ENCODE measurements at places on chromosomes 7 and 10.

- no peak for DNase-seq
Measured at GRCh38 chr10:19702215-19702614, 114.0 kb upstream of the PLXDC2 start.

- DNase-seq = no peak
Measured at GRCh38 chr10:7130191-7130911, 280.5 kb downstream of the SFMBT2 start.

DNA sequence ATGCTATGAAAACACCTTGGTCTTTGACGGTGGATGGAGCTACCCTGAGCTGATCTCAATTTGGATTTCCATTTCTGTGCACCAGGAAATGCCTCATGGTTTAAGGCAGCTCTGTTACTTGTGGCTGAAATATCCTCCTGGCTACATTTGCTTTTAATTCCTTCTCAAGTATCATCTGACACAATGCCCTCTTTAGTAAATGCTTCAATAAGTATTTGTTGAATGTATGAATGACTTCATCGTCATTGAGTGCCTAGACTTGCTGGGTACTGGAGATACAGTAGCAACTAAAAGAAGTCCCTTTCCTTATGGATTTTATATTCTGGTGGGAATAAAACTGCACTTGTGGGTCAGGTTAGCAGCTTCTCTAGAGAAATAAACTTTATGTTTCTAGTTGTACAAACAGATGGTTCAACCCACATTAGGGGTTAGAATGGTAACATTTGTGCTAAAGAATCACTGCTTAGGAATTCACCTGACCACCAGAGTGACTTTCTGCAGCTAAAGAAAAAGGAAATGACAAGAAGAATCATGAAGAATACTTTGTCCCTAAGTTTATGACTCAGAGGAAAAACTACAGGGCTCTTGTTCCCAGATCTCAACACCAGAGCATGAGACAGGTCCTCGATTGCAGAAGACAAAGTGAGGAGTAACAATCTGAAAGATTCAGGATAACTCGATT lies 21.8 kb upstream of the SMNDC1 start:
- DNase-seq = no peak

GRCh38 chr10:5648494-5649457 lies 17.6 kb downstream of the ASB13 start:
- no peak for DNase-seq

GRCh38 chr10:97013568-97013967 lies 172.2 kb downstream of the SLIT1 start:
- DNase-seq = no peak

GRCh38 chr7:81833401-81833800 lies 63.6 kb upstream of the HGF start:
- DNase-seq = no peak

DNA sequence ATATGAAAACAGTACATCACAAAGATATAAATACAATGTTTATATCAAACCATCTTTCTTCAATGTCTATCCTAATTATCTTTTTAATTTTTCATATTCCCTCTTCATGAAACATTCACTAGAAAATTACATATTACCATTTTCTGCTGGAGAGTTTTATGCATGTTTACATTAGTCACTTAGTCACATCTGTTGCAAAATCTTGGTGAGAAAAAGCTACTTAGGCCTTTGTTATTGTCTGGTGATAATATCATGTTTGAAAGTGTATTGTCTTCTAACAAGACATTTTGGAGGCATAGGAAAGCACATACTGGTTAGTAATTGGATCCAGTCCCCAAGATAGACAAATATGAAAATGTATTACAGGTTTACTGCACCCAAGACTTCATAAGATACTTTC lies 163.6 kb downstream of the GNAI1 start:
- no peak for DNase-seq

DNA sequence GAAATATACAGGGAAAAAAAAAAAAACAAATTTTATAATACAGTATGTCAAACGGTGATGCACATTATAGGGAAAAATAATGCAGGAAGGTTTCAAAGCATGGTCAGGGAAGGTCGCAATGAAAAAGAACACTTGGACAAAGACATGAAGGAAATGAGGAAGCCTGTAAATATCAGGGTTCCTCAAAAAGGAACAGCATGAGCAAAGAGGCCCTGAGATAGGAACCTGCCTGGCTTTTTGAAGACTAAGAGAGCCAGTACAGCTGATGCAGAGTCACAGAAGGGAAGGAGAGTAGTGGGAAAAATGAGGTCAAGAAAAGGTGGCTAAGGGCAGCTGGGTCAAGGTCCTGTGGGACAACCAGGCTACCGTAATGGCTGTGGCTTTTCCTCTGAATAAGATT lies 1.9 kb downstream of the VPS41 start:
- no peak for DNase-seq

GRCh38 chr10:72173619-72174296 lies 42.1 kb upstream of the ANAPC16 start:
- DNase-seq = no peak

DNA sequence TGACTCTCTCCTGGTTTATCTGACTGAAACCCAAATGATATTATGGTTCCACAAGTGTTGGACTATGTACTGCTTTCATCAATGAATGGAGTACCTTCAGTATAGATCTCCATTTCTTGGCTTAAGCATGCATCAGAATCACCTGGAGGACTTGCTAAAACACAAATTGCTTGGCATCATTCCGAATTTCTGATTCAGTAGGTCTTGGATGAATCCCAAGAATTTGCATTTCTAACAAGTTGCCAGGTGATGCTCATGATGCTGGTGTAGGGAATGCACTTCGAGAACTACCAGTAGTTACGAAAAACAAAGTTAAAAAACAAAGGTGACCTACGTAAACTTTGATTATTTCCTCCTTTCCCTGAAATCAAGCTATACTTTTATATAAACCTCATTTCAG lies 119.0 kb upstream of the FEZF1 start:
- DNase-seq = no peak

DNA sequence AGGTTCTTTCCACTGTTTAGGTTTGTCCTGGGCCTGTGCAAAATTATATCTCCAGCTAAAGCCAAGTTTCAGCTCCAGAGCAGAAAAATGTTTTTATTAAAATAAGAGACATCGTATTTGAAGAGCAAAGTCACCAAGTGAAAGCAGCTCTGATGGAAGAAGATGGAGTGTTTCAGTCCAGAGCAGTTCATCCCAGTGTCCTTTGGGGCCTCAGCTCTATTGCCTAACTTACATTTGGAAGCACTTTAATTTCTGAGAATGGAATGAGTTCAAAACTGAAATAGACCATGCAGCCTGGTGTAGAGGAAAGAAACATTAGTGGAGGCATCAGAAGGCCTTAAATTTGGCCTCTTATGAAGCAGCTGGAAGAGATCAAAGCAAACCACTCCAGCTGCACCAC lies 545.2 kb downstream of the SORCS1 start:
- DNase-seq = no peak

DNA sequence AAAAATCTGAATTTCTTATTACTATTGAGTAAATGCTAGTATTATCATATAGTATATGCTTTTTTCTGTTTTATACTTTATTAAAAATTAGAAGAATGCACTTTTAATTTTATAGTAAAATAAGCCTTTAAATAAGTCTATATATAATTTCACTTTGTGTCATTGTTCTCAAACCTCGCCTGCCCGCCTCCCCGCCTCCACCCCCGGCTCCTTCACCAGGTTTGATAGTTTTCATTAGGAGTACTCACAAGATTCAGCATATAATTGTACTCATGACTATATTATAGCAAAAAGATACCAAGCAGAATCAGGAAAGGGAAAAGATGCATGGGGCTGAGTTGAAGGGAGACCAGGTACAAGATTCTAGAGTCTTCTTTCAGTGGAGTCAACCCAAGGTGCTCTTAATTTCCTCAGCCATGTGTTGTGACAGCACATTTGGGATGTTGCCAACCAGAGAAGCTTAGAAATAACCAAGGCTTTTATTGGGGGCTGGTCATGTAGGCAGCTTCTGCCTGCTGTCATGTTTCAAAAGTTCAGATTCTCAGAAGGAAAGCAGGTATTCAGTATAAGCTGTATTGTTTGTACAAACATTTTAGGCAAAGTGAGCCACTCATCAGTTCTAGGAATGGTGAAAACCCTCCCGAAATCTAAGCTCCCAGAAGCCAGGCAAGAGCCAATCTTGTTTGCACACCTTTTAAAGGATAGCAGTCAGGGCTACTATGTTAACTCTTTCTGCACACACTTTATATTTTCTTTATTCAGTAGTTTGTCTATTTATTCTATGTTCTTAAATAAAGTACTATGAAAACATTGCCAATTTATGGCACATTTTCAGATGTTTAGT lies 12.3 kb downstream of the NHLRC2 start:
- no peak for DNase-seq

- DNase-seq = no peak
Measured at GRCh38 chr10:97771055-97771891, 526 bp downstream of the SFRP5 start.

DNA sequence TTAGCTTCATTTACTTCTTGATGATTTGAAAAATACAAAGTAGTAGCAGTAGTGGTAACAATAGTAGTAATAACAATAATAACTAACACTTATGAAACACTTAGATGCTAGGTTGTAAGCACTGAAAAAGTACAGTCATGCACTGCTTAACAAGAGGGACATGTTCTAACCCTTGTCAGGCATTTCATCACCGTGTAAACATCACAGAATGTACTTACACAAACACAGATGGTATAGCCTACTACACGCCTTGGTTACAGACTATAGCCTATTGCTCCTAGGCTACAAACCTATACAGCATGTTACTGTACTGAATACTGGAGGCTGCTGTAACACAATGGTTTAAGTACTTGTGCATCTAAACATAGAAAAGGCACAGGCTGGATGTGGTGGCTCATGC lies 60.6 kb downstream of the PUS7 start:
- DNase-seq = no peak

DNA sequence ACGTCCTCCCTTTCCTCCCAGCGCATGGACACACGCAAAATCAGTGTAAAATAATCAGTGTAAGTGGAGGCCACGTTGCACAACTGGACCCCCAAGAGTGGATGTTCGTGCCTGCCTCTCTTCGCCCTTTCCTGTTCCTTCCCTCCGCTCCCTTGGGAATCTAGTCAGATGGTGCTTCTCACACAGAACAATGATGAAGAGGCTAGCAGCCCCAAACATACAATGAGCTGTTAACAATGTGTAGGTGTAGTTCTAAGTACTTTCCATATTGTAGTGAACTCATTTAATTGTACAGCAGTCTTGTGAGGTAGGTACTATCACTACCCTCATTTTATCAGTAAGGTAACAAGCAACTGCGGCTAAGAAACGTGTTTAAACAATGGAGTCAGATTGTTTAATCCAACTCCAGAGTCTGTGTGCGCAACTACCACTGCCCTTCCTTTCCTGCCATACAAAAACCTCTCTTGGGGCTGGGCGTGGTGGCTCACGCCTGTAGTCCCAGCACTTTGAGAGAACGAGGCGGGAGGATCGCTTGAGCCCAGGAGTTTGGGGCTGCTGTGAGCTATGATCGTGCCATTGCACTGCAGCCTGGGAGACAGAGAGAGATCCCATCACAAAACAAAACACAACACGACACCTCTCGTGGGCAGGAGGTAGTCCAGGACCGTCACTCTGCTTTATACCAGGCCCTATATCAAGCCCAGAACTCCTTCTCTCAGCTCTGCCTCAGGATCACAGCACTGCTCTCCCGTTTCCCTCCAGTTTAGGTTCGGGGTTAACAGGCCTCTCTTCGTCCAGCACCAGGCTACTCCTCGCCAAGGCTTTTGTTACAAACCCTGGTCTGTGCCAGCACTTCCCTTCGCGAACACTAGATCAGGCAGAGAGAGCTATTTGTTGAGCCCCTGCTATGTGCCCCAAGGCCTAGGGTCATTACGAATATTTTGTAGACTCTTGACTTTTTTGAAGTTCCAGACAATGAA lies 1.1 kb downstream of the FKBP9 start:
- DNase-seq = no peak

DNA sequence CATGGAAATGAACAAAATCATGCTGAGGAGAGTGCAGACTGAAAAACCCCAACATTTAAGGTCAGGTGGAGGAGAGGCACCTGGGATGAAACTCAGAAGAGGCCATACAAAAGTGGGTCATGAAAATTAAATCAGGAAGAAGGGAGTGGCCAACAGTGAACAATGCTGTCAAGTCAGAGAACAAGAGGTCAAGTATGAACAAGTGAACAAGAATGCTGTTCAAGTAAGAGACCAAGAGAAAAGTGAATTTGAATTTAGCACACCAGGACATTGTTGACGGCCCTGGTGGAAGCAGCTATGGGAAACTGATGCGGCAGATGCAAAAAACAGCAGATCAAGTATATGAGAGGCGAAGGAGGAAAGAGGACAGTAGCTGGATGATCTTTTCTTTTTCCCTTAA lies 7.9 kb downstream of the CEP41 start:
- no peak for DNase-seq

DNA sequence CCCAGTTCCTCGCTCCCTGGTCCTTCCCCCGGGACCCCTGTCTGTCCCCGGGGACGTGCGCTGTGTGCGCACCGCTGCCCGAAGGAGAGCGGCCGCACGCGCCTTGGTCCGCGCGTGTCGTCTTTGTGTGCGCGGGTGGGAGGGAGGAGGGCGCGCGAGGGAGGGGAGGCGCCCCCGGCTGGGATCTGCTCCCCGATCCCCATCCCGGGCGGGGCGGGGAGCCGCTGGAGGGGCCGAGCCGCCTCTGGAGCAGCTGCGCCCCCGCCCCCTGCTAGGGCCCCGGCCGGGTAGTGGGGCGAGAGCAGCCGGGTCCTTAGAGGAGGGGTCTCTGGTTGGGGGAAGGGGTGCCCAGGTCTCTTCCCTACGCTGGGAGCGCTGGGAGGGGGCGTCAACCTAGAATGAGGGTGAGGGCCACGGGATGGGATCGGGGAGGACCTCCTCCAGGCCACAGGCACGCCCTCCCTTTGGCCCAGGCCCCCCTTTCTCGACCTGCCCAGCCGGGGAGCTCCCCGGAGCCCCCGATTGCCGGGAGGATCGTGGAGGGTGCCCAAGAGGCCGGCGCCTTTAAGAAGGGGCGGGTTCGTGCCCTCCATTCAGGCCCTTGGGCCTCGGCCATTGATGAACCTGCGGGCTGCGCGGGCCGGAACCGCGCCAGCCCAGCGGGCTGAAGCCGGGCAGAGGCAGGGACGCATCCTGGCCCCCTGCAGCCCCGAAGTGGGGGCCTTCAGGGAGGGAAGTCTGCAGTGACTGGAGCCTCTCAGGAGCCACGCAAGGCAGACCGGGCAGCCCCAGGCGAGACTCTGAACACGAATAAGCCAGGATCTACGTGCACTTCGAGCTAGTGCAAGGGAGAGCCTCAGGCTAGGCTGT lies 678 bp downstream of the SH2B2 start:
- DNase-seq = no peak

DNA sequence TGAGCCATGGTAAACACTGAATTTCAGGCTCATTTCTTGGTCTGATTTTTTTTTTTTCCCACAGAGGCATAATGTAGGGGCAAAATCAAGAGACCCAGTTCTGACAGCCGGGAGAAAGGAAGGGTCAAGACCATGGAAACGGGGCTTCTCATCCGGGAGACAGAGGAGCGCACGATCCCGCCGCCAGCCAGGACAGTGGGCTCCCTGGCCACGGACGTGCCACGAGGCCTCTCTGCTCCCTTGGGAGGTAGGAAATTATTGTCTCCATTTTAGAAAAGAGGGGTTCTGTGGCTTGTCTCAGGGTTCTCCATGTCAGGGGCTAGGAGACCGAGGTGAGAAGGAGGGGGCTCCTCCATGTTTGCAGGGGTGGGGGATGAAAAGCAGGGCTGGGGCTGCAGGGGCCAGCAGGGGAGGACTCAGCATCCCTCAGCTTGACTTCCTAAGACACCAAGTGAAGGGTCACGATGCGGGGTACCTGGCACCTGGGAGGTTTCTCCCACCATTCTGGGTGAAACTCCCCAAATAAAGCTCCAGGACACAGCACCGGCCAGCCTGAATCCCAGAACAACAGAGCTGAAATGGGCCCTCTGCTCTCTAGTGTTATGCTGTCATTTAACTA lies 37.6 kb downstream of the PPIF start:
- DNase-seq = no peak
